ENCODE measurements at places on chromosomes 2 and 18.

DNA sequence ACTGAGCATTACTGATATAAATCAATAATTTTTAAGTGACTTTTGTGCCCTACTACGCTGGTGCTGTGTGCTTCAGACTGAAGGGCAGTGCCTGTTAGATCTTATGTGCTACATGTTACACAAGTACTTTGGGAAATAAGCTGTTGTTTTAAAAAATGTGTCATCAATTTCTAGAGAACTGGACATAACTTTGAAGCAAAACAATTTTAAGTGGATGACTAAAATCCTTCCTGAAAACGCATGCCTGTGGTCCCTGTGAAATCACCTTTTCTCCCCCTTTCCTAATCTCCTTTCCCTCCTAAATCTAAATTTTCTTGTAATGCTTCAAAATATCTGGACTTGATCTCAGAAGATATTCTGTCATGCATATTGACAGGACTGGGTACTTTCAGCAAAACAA, 7.1 kb upstream of the IL1RL1 start:
- no peak for DNase-seq

GRCh38 chr18:28177828-28178635, 1.1 kb upstream of the CDH2 start:
- DNase-seq, result peak; percentile 65

- DNase-seq, result no peak
Measured at GRCh38 chr18:59897321-59897954, 2.4 kb upstream of the PMAIP1 start.

DNA sequence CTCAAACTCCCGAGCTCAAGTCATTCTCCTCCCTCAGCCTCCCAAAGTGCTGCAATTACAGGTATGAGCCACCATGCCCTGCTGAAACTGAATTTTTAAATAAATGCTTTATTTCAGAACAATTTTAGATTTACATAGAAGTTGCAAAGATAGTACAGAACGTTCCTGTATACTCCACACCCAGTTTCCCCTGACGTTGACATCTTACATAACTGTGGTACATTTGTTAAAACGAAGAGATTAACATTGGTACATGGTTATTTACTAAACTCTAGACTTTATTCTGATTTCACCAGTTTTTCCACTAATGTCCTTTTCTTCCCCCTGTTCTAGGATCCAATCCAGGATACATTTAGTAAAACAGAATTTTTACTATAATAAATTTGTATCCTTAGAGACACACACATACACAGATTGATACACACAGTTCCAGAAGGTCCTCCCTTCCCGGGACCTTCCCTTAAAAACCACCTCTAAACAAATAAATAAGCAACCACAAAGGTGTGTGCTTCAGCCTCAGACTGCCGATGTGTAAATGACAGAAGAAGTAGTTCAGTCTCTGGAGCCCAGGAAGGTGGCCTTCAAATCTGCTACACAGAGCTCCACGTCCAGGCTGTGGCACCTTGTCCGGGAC, 6.9 kb downstream of the NEU2 start:
- no peak for DNase-seq

GRCh38 chr2:39390216-39390615, 46.9 kb downstream of the MAP4K3 start:
- DNase-seq, result no peak

GRCh38 chr2:27627963-27628766, 647 bp downstream of the CCDC121 start:
- peak; percentile 68 for DNase-seq

GRCh38 chr2:104788742-104789455, 65.0 kb upstream of the POU3F3 start:
- no peak for DNase-seq

DNA sequence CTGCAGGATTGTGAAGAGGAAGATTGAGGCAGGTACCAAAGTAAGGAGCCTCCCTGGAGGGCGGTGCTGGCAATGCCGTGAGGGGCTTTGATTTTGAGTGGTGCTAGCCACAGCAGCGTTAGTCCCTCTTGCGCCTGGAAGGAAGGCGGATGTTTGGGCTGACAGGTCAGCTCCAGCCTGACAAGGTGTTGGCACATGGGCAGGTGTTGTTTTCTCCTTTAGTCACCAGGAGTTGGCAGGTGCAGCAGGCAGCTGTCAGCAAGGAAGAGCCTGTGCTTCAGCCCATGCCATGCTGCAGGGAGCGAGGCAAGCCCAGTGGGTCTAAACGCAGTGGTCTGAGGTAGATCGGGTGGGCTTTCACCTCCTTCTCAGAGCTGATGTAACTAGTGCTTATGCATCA, 8.5 kb downstream of the SEC11C start:
- no peak for DNase-seq

DNA sequence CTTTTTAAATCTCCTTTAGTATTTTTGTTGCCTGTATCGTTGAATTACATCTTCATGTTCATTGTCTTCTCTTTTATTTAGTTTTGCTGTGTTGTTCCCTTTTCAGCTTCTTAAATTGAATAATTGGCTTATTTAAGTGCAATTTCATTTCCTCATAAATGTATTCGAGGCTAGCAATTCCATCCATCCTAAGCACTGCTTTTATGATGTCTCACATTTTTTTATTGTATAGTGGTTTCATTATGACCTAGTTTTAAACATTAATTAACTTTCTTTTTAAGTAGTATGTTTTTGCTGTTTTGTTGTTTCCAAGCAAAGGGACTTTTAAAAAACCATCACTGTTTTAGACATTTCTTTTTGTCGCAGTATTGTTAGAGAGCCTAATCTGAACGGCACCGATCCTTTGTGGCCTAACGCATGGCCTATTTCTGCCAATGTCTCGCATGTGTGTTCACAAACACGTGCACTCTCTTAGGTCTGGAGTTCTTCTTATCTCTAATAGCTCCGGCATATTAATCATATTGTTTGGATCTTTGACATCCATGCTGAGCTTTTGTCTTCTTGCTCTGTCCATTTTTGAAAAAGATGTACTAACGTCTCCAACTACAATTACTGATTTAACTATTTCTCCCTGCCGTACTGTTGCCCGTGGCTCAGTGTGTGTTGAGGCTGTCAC, 59.6 kb upstream of the ZNF516 start:
- DNase-seq, result no peak

DNA sequence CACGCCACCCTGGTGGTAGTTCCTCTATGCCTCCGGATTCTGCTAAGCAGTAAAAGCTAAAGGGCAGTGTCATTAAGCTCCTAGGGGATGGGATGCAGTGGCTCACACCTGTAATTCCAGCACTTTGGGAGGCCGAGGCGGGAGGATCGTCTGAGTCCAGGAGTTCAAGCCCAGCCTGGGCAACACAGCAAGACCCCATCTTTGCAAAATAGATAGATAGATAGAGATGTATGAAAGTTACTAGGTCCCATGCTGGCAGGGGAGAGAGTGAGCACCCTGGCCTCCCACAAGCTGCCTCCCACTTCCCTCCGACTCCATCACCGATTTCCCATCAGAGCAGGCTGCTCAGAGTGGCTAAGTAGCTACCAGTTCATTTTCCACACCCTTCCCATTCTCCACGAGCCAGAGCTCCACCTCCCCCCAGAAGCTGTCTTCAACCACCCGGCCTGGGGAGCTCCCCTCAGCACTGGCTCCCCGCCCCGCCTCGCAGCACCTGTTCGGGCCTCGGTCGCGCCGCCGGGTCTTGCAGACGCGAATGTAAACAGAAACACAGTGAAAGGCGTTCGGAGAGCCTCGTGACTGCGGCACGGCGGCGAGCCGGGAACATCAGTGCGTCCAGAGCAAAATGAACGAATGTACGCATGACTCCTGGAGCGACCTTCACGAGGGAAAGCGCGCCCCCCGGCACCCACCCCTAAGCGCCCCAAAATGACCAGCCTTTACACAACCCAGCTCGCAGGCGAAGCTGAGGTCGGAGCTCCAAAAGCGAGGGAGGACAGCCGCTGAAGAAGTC, 598 bp upstream of the CEP68 start:
- peak; percentile 28 for DNase-seq

DNA sequence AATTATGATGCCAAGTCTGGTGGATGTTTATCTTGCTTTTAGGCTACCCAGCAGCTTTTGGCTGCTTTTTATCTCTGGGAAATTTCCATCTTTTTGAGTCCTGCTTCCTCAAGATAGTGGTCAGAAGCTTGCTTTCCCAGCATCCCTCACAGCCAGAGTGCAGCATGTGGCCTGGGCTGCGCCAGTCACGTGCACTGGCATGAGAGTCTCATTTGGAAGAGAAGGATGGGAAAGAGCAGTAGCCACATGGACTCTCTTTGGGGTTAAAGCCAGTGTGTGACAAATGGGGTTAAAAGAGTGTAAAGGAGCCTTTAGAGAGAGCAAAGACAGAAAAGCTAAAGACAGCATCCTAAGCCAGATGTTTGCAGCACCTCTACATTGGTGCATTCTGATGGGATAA, 12.7 kb downstream of the GPR39 start:
- no peak for DNase-seq

GRCh38 chr2:241895712-241896641, 26.4 kb downstream of the RTP5 start:
- DNase-seq, result peak; percentile 34

DNA sequence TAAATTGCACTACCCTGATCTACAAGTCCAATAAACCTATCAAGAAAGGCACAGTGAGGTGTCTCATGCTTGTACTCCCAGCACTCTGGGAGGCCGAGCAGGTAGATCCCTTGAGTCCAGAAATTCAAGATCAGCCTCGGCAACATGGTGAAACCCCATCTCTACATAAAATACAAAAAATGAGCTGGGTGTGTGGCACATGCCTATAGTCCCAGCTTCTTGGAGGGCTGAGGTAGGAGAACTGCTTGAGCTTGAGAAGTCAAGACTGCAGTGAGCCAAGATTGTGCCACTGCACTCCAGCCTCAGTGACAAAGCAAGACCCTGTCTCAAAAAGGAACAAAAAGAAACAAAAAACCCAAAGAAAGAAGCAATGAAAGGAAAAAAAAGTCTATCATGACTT, 58.9 kb downstream of the ROCK2 start:
- no peak for DNase-seq

- no peak for DNase-seq
Measured at GRCh38 chr2:189260361-189260814, 80.8 kb upstream of the COL5A2 start.

DNA sequence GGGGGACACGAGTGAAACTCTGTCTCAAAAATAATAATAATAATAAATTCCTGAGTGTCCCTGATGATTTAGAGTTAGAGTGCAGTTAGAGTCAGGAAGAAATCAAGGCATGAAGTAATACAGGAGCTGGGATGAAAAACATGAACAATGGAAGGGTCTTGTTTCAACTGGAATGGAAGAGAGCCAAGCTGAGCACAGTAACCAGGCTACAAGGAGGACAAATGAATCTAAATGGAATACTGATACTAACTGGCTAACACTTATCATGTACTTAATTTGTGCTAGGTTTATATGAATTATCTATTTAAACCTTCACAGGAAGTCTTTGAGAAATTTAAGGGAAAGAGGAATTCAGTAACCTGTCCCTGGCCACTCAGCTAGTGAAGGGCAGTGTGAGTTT, 38.8 kb upstream of the PSME4 start:
- no peak for DNase-seq

GRCh38 chr18:76457475-76457874, 37.6 kb downstream of the ZNF516 start:
- DNase-seq, result no peak

Measured in AG08395 (cell line).